ENCODE measurements at places on chromosomes 7 and 10. TPM values are rescaled to one million over a fixed set of nuclear protein-coding genes. Genes with fewer than 3 reads are reported as not detected.

Gene AUTS2
- 70.3 TPM for total RNA-seq

Gene CABCOCO1
- total RNA-seq, result 6.8 TPM

Gene AZGP1
- total RNA-seq, result not detected

Gene ZNF425
- 7.0 TPM for total RNA-seq

Gene ITIH2
- total RNA-seq, result 0.11 TPM

Gene PLAU
- total RNA-seq, result 42.2 TPM

Gene OR6B1
- total RNA-seq, result not detected

Gene HNRNPF
- total RNA-seq, result 171 TPM

Gene SPAM1
- total RNA-seq, result not detected

Gene PILRA
- not detected for total RNA-seq

Data from articular chondrocyte of knee joint (primary cell).